LNCaP clone FGC (cell line): ENCODE measurements at places on chromosomes 4 and X.

DNA sequence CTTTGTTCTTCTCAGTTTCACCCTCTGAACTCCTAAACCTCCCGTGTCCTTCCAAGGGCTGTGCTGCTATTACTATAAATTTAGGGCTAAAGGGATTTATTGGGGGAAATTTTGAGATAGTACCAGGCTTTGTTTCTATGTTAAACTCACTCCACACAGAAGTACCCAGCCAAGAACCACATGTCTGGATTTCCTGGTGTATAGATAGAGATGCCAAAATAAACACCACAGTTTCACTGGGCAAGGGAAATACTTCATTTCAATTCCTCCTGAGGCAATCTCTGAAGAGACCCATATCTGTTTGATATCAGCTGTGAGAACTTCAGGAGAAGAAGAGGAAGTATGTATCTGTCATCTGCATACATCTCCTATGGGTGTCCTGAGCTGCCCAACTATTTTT, 21.7 kb upstream of the CLNK start:
- DNase-seq: peak; percentile 64

- peak; percentile 66 for DNase-seq
Measured at GRCh38 chr4:83582289-83582785, 46.4 kb downstream of the GPAT3 start.

DNA sequence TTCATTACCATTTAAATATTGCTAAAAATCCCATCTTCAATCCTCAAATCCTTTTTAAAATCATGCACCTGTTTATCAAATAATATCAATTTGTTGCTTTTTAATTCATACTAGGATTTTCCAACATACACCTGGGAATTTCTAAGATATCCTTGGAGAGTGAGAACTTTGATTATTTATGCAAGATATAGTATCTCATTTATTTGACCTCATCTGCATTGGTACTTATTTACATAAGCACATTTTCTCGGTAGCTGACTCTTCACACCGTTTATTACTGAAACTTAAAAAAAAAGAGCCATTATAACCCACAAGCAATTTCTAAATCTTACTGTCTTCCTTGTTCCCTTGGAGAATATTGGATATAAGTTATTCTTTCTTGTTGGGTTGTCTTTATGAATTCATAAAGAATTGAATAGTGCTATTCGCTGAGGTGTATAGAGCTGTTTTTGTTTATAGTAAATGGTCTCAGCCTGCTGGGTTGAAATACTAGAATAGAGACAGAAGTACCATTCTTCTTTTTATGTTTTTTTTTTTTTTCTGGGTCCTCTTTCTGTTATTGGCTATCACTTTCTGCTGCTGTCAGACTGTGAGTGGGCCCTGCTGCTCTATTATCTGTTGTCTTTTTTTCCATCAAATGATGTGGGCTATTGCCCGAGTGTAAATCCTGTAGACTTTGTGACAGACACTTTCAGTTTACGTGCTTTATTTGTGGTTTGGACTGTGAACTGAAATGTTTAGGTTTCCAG, 2.9 kb downstream of the UGT8 start:
- no peak for DNase-seq

- no peak for DNase-seq
Measured at GRCh38 chr4:82733636-82734035, 65.0 kb downstream of the SCD5 start.

DNA sequence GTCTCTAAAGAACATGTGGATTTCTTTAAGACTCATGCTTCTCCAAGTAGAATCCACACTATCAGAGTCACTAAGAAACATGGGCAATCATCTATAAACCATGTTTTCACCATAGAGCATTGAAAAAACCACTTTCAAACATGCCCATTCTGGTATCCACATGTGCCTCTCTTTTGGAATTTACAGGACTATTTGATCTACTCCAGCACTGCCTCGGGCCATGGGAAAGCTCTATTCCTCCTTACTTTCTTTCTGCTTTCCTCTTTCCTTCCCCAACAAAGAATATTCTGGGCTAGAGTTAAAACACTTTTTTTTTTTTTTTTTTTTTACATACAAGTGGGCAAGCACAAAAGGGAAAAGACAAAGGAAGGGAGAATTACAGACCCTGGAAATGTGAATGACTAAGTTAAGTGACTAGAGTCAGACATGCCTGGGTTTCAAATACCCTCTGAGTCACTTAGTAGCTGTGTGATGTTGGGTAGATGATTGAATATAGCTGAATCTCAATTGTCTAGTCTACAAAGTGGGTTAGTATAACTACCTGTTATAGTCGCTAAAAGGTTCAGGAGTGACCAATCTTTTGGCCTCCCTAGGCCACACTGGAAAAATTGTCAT, 847.7 kb upstream of the INTU start:
- no peak for DNase-seq

DNA sequence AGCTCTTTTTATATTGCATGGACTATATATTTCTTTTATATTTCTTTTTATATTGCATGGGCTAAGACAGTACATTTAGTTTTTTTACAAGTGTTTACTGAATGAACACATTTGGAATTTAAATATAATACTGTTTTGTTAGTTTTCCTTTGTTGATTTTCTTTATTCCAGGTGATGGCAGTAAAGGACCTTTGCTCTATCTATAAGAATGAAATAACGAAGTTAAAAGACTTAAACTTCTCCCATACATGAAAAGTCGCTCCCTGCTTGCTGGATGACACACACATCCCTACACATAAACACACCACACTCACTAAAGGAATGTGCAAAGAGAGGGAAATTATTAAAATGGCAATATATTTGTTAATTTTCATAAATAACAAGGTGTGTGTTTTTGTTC, 102.5 kb upstream of the ANXA10 start:
- DNase-seq: peak; percentile 6

DNA sequence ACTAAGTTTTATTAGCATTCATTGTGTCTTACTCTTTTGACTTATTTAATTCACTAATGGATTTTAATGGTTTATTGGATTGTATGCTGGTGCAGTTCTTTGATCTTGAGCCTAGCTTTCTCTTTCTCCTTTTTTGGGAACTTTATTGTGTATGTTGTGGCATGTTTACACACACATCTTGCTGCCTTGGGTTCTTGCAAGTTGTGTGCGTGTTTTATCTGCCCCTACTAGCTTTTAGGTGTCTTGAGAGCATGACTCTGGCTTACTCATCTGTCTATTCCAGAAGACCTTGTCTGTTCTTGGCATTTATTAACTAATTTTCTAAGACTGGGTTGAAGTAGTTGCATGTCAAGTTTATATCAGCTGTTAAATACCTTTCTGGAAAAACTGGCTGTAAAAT, 2.7 kb downstream of the TMEM165 start:
- no peak for DNase-seq

GRCh38 chr4:33493231-33493630, 2751.1 kb downstream of the ARAP2 start:
- DNase-seq: no peak

DNA sequence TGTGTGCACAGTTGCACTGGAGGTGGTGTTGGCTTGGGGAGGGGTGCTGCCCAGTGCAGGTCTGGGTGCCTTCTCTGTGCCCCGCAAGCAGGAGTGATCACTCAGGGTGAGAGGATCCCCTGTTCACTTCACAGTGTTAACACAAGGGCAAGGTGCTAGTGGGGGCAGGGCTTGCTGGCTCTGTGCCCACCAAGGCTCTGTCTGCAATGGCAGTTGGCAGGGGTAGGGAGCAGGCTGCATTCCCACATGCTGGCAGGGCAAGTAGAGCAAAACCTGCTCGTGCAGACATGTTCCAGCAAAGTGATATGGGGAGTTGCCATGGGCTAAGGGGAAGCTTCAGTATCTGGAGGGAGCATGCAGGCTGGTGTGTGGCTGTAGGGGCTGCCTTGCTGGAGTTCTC, 428.0 kb downstream of the ZNF674 start:
- no peak for DNase-seq

DNA sequence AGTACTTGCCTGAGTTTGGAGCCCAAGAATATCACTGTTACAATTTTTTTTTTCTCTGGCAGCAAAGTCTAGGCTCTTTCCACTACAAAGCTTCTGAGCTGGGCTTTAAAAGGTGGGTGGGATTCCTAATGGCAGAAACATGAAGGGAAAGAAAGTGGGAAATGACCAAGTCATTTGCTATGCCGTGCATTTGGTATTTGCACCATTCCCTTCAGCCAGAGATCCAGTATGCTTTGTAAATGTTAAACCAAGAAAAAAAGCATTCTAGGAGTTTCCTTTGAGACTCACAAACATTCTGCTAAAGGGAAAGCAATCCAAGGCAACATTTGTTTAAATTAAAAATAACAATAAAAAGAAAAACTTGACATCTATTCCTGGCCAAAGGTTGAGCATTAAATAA, 451.2 kb downstream of the RAB28 start:
- no peak for DNase-seq

- peak; percentile 41 for DNase-seq
Measured at GRCh38 chr4:48315728-48316630, 25.4 kb upstream of the SLAIN2 start.

DNA sequence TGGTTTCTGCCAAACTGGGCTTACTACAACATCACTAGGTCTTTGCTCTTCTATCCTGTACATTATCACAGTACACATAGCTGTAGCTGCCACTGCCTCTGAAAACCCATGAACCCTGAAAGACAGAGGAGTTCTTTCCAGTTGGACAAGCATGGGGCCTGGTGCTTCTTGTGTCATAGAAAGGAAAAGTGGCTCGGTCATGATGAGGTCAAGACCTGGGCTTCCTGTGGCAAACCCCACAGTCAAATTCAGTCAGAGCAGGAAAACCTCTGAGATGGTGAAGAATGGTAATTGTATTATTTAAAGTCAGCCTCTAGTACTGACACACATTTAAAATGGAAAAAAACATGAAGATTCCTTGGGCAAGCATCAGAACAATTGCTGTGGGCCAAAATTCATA, 133.3 kb upstream of the PRPS2 start:
- no peak for DNase-seq

DNA sequence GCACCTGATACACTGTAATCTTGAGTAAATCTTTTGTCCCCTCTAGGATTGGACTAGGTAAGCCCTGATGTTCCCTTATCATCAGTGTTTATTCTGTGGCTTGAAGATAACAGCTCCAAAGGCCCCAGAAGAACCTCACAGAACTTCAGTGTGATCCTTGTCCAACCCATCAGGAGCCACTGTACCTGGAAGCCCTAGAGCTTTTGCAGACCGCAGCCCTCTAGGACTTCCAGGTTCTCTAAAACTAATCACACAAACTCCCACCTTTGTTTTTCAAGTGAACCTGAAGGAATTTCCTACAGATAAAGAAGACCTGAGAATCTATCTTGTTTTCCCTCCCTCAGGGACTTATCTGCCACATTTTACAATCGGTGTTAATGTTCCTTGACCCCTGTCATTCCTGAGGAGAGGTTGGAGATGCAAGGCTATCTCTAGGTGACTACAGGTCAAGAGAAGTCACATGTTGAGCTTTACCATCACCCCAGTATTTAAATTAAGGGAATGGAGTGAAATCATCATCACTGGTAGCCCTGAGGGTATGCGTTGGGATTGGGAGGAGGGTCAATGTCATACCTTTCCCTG, 32.9 kb downstream of the LONRF3 start:
- DNase-seq: no peak

DNA sequence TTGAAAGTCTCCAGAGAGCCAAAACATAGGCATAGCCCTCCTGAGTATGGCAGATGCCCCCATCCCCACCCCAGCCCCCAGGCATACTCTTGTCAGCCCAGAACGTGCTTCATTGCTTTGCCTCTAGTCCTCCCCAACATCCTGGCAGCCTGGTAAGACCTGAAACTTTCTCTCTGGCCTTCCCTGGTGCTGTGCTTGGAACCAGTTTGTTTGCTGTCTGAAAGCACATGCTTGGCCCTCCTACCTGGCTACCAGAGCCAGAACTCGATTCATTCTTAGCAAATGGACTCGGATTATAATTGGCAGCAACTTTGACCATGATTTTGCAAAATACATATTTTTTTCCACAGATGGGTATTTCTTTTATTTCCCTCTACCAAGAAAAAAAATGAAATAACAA, 248.1 kb downstream of the USP46 start:
- no peak for DNase-seq

DNA sequence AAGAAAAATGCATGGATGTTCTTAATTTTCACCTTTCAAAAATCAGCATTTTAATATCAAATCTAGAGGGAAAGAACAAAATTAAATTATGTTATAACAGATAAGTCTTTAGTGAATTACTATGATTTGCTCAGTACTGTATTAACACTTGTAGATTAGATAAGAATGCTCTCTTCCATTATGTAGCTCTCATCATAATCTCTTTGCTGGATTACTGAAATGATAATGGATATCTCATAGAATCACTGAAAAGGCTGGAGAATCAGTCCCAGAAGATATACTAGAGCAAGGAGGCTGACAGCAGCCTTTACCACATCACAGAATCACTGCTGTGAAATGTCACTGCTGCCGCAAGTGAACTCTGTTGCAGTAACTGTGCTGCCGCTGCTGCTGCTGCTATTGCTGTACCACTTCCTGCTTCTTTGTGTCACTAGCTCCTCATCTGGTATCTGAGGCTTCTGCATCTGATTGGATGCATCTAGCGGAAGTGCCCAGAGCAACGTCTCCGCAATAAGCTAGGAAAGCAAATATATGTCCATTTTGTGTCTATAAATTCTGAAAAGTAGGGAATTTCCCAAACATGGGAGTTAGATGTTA, 738.2 kb downstream of the ADGRL3 start:
- DNase-seq: no peak

- DNase-seq: no peak
Measured at GRCh38 chr4:135281230-135281629, 1079.6 kb upstream of the PABPC4L start.

DNA sequence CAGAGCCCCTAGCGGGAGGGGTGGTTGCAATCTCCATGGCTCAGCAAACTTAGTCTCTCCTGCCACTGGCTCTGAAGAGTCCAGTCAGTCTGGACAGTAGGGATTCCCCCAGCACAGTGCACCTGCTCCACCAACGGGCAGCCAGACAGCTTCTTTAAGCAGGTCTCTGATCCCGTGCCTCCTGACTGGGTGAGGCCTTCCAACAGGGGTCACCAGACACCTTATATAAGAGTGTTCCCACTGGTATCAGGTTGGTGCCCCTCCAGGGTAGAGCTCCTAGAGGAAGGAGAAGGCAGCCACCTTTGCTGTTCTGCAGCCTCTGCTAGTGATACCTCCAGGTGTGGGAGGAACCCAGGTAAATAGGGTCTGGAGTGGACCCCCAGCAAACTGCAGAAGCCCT, 1393.4 kb downstream of the STIM2 start:
- DNase-seq: no peak

- DNase-seq: no peak
Measured at GRCh38 chr4:74967324-74967723, 34.4 kb downstream of the PARM1 start.

DNA sequence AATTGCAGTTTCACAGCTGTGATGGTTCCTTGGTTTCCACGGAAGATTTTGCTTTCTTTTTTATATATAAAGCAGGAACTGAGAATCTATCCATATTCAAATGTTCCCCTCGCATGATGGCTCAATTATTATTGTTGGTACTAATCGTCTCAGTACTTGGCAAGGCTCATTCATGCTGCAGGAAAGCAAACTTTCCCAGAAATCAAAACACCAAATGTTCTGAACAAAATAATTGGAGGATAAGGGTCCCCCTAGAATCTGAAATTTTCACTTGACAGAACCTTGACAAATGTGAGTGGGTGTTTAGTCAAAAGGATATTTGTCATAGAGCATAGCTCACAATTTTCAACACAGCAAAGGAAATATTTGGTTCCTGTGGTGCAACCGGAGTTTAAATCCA, 1598.6 kb upstream of the PCDH7 start:
- no peak for DNase-seq

- peak; percentile 4 for DNase-seq
Measured at GRCh38 chr4:87624698-87625097, 16.4 kb downstream of the DSPP start.
